Activated naive CD4-positive, alpha-beta T cell (primary cell): ENCODE measurements at places on chromosomes 12 and 14.

- no peak for DNase-seq
Observed at GRCh38 chr12:58368001-58368400, 426.6 kb downstream of the ATP23 start.

DNA sequence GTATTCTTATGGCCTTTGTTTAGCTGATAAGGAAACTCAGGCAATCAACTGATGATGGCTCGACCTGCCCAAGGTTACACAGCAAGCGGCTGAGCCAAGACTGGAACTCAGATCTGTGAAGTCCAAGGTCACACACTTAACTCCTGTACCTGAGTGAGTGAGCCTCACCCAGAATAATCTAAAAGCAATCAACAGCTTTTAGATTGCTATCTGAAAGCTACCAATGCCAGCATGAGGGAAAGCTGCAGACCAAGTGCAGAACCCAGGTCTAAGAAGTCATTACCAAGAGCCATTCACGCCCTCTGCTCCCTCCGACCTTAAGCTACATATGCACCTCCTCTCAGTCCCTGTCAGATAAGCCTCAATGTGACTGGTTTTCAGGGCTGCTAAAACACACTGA, 12.1 kb downstream of the APPL2 start:
- DNase-seq, result no peak

DNA sequence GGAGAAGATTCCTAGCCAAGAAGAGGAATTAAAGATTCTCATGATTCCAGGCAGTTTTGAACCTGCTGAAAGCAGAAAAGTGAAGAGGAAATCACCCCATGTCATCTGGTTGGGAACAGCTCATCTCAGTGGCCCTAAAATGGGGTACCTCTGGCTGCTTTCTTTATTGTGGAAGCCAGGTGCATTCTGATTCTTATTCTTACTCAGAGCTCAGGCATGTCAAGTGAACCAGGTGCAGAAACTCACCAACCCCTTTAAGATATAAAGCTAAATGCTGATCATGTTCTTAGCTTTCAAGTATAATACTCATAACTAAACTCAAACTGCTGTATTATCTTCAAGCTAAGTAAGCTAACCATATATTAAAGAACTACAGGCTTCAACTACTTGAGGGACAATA, 253.9 kb upstream of the ARID2 start:
- DNase-seq, result no peak

DNA sequence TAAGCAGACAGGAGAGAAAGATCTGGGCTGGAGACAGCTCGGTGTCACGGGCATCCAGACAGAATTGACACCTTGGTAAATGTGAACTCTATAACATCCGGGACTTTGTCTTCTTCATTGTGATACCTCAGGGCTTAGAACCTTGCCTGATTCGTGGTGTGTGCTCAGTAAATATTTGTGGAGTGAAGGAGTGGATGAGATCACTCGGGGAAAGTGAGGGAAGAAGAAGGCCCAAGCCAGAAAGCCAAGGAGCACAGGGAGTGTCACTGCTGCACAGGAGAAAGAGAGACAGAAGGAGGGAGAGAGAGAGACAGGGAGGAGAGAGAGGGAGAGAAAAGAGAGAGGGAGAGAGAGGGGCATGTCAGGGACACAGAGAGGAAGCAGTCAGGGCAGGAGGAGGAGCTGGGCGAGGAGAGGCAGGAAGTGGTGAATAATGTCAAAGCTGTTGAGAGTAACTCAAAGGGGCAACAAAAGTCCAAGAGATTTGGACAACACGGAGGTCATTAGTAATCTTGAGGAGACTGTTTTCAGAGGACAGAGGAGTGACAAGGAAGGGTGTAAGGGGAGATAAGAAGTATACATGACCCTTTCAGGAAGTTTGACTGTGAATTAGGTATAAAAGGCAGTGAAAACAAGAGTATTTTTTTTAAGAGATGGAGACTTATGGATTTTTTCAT, 141.6 kb upstream of the MAX start:
- no peak for DNase-seq

GRCh38 chr14:81991998-81992397, 458.3 kb upstream of the SEL1L start:
- DNase-seq, result no peak

- DNase-seq, result no peak
Observed at GRCh38 chr12:75489613-75490210, 9.2 kb downstream of the GLIPR1 start.

DNA sequence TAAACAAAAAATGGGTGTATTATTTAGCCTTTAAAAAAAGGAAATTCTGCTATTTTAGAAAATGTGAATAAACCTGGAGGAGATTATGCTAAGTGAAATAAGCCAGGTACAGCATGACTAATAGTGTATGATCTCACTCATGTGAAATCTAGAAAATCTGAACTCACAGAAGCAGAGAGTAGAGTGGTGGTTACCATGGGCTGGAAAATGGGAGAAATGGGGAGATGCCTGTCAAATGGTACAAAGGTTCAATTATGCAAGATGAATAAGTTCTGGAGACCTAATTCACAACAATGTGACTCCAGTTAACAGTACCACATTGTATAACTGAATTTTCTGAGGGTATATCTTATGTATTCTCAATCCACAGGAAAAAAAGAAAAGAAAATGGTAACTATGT, 17.4 kb upstream of the LEMD3 start:
- DNase-seq, result no peak

- no peak for DNase-seq
Observed at GRCh38 chr12:49909826-49910225, 6.1 kb upstream of the FAIM2 start.

- no peak for DNase-seq
Observed at GRCh38 chr12:85523197-85523596, 243.2 kb downstream of the ALX1 start.
